ENCODE measurements at places on chromosomes 7 and 10.

GRCh38 chr10:81280497-81281479 is 594.2 kb upstream of the NRG3 start:
- no peaks in the 10 kb centered on the region for H3K4me1 ChIP-seq
- H3K36me3 ChIP-seq, result no peaks in the 10 kb centered on the region
- DNase-seq, result no peak

- H3K36me3 ChIP-seq, result peaks cover 5% of the 10 kb centered on the region
- H3K27me3 ChIP-seq, result no peaks in the 10 kb centered on the region
- no peak for DNase-seq
- H3K27ac ChIP-seq, result no peak overlapping the region
- H3K4me3 ChIP-seq, result no peak overlapping the region
- H3K4me1 ChIP-seq, result peaks cover 8% of the 10 kb centered on the region
Measured at GRCh38 chr10:16787361-16787791, 29.8 kb downstream of the RSU1 start.

DNA sequence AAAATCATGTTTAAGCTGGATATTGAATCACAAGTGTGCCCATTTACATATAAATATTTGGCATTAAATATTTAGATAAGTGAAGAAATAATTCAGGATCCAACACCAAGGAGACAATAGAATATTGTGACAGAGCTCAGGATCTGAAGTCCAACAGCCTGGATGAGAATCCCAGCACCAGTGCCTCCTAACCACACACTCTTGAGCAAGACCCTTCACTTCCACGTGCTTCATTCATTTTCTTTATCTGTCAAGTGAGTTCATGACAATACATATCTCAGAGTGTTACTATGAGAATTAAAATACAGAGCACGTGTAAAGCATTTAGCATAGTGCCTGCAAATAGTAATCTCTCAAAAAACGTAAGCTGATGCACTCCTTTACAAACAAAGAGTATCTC is 78.4 kb upstream of the IKZF1 start:
- no peaks in the 10 kb centered on the region for H3K4me1 ChIP-seq
- DNase-seq, result no peak
- H3K36me3 ChIP-seq, result no peaks in the 10 kb centered on the region
- H3K4me3 ChIP-seq, result no peak overlapping the region

GRCh38 chr10:113683300-113683699 is 3.6 kb downstream of the CASP7 start:
- no peak overlapping the region for H3K27ac ChIP-seq
- H3K4me1 ChIP-seq, result no peaks in the 10 kb centered on the region
- DNase-seq, result no peak
- no peaks in the 10 kb centered on the region for H3K27me3 ChIP-seq
- no peak overlapping the region for H3K4me3 ChIP-seq
- H3K36me3 ChIP-seq, result no peaks in the 10 kb centered on the region

DNA sequence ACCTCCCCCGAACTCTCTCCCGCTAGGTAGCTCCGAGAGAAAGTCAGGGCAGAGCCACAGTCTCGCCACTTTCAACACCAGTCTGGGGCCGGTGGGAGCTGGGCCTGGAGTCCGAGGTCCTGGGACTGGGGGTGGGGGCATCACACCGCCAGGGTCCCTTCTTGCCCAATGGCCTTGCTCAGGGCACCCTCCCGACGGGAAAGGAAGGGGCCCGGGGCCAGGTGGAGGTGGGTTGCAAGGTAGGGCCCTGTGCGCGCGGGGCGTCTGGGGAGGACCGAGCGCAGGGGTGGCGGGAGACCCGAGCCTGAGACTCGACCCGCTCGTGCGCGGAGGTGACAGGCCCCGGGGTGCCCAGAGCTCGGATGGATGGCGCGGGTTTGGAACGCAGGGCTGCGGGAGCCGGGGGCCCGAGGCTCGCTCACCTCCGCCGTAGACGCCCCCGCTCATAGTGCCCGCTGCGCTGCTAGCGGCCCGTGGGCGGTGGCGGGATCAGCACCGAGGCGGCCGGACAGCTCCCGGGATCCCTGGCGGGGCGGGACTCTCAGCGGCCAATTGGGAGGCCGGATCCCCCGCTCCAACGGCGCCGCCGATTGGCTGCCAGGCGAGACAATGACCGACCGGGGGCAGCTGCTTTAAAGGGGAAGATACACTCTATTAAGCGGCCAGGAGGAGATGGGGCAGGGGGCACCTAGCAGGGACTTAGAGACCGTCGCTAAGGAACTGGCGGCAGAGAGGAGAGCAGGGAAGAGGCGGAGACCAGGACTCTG is at the start of gene ACTL6B:
Gene ACTL6B, minus strand, starts transcription at position 541 of the 767 bp plus-strand sequence. Its CDS starts 94 bp downstream, at position 447.
- peaks cover 15% of the 10 kb centered on the region for H3K27me3 ChIP-seq
- H3K4me3 ChIP-seq, result no peak within 1 kb of the TSS

- H3K36me3 ChIP-seq, result no peaks in the 10 kb centered on the region
- H3K4me1 ChIP-seq, result no peaks in the 10 kb centered on the region
- H3K4me3 ChIP-seq, result no peak overlapping the region
- no peaks in the 10 kb centered on the region for H3K27me3 ChIP-seq
- H3K27ac ChIP-seq, result no peak overlapping the region
Measured at GRCh38 chr10:42972946-42973345, 103.9 kb upstream of the RET start.

- peak overlapping the region; percentile 99 for H3K4me3 ChIP-seq
- peaks cover 49% of the 10 kb centered on the region for H3K36me3 ChIP-seq
Measured at GRCh38 chr10:3780771-3781467, 4.1 kb downstream of the KLF6 start.

DNA sequence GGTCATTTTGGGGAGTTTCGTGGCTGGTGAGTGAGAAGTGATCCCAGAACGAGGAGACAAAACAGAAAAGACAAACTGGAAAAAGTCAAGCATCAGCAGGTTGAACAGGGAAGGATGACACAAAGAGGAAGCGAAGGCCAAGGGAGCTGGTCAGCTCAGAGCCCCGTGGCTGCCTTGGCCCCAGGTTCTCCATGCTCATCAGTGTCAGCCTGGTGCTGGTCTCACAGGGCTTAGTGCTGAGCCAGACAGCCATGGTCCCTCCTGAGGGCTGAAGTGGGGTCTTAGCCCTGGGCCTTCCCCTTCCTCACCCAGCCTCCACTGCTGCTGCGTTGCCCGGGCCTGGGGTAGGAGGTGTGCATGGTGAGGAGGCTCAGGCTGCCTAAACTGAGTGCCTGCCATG is 183.6 kb downstream of the PFKFB3 start:
- no peak for DNase-seq
- H3K36me3 ChIP-seq, result no peaks in the 10 kb centered on the region
- peaks cover 23% of the 10 kb centered on the region for H3K4me1 ChIP-seq
- no peak overlapping the region for H3K27ac ChIP-seq
- no peak overlapping the region for H3K4me3 ChIP-seq

GRCh38 chr7:135151132-135151531 is 3.3 kb downstream of the TMEM140 start:
- H3K36me3 ChIP-seq, result no peaks in the 10 kb centered on the region
- H3K4me3 ChIP-seq, result no peak overlapping the region
- DNase-seq, result no peak
- no peaks in the 10 kb centered on the region for H3K27me3 ChIP-seq
- H3K27ac ChIP-seq, result peak overlapping the region; percentile 94

DNA sequence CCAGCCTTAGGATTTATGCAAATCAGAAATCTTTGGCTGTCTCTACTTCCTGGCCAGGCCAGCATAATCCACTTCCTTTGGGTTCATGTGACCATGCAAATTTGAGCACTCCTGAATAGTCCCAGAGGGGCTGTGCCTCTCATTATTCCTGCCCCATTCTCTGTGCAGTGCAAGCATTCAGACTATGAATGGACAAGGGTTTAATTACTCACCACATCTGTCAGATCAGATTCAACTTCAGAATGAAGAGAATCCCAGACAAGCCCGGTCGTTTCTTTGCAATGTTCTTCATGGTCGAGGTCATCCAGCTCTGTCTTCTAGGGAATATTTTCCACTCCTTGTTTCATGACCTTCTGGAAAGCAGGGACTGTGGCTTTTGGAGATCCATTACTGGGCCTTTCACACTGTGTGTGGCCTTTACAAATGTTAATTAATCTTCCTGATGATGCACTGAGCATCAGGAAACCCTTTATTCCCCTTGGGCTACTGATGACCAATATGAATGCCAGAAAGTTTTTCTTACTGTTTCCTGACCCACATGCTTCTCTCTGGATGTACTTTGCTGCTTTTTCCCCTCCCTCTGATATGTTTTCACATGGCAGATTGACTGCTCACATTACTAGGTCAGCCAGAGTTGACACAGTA is 217.6 kb upstream of the TCF7L2 start:
- no peaks in the 10 kb centered on the region for H3K4me1 ChIP-seq
- no peak for DNase-seq
- no peaks in the 10 kb centered on the region for H3K27me3 ChIP-seq
- H3K4me3 ChIP-seq, result no peak overlapping the region
- H3K36me3 ChIP-seq, result no peaks in the 10 kb centered on the region

- no peaks in the 10 kb centered on the region for H3K36me3 ChIP-seq
- DNase-seq, result no peak
- peaks cover 7% of the 10 kb centered on the region for H3K4me1 ChIP-seq
- no peak overlapping the region for H3K4me3 ChIP-seq
- no peaks in the 10 kb centered on the region for H3K27me3 ChIP-seq
Measured at GRCh38 chr7:73909051-73909941, 48.3 kb downstream of the TMEM270 start.

- H3K27me3 ChIP-seq, result no peaks in the 10 kb centered on the region
- DNase-seq, result no peak
- no peak overlapping the region for H3K4me3 ChIP-seq
- no peaks in the 10 kb centered on the region for H3K36me3 ChIP-seq
- H3K4me1 ChIP-seq, result no peaks in the 10 kb centered on the region
Measured at GRCh38 chr10:93973748-93974445, 19.8 kb upstream of the PLCE1 start.

DNA sequence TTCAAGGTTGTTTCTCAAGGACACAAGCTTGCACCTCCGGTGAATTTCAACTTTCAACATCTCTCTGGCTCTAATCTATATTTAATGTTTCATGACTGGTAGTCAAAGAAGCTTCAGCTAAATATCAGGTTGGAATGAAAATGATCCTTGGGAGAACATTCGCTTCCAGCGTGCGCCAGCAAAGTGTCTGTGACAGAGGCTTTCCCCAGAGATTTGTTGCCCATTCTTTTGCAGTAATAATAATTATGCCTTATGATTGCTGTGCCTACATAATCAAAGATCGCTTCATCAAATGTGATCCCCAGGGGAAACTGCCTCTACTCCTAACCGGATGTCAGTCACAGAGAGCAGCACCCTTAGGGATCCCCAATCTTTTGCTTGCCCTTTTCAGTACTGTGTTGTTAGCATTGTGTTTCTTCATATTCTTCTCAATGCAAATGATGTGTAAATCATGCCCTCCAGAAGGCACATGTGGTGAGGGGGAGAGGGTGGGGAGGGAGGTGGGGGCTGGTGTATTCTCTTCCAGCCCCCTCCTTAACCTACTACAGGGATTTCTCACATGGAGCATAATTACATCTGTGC is 30.5 kb downstream of the FZD1 start:
- DNase-seq, result no peak
- no peak overlapping the region for H3K27ac ChIP-seq
- no peak overlapping the region for H3K4me3 ChIP-seq
- no peaks in the 10 kb centered on the region for H3K4me1 ChIP-seq

DNA sequence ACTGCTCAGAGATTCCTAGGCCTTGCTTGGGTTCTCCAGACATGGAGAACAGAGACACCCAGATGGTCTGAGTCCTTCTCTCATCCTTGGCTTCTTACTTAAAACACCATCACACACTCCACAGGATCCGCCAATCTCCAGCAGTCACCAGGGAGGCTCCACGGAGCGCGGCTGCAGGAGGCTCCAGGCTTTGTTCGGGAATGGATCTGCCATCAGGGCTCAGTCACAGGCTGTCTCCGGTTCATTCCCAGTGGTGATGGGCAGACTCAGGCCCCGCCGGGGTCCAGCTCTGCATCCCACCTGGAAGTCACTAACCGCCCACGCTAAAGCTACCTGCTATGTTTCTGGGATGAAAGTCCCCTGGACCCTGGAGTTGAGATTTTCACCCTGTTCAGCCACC is 312.9 kb downstream of the TCERG1L start:
- H3K4me3 ChIP-seq, result no peak overlapping the region
- H3K27ac ChIP-seq, result no peak overlapping the region
- H3K4me1 ChIP-seq, result no peaks in the 10 kb centered on the region

DNA sequence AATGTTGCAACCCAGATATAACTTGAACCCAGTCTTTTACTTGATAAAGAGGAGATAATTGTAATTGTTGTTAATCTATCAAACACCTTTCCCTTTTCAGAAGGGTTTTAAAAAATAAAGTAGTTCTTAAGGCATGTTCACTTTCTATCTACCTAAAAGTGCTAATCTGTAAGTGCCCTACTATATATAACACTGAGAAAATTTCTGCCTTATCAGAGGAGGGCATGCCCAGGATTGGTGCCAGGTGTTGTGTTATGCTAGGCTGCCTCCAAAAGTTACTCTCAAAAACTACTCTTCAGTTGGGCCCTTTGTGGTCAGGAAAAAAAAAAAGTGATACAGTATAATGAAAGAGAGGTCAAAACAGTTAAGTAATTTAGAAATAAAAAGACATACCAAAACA is 36.3 kb downstream of the SMNDC1 start:
- H3K4me1 ChIP-seq, result peaks cover 89% of the 10 kb centered on the region
- H3K4me3 ChIP-seq, result no peak overlapping the region
- no peaks in the 10 kb centered on the region for H3K36me3 ChIP-seq
- DNase-seq, result no peak

GRCh38 chr7:75614401-75614800 is 122.3 kb downstream of the SPDYE5 start:
- no peak overlapping the region for H3K27ac ChIP-seq
- no peaks in the 10 kb centered on the region for H3K36me3 ChIP-seq
- no peaks in the 10 kb centered on the region for H3K4me1 ChIP-seq
- no peaks in the 10 kb centered on the region for H3K27me3 ChIP-seq

DNA sequence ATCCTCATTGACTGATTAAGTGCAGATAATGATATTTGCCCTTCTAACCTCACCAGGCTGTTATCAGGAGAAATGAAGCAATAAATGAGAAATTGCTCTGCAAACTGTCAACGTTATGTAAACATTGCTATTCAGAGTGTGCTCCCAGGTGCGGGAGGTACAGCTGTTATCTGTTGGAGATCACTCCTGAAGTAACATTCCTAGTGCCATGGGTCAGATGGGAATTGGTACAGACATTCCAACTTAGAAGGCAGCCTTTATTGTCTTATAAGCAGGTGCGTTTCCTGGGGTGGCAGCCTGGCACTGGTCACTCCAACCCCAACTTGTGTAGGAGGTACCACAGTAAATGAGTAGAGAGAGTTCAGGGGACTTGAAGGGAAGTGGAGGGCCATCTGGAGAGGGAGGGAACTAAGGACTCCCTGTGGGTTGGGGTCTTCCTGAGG is 36.8 kb downstream of the HK1 start:
- H3K27ac ChIP-seq, result no peak overlapping the region
- no peaks in the 10 kb centered on the region for H3K36me3 ChIP-seq
- H3K4me1 ChIP-seq, result peaks cover 5% of the 10 kb centered on the region

DNA sequence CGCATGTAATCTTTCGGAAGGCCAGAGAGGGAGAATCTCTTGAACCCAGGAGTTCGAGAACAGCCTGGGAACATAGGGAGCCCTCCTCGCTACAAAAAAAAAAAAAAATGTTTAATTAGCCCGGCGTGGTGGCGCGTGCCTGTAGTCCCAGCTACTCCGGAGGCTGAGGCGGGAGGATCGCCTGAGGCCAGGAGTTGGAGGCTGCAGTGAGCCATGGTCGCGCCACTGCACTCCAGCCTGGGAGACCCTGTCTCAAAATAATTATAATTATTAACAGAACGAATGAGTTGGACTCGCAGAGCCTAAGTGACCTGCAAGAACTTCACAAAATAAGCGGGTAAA is 794 bp downstream of the PCGF6 start:
- H3K27ac ChIP-seq, result peak overlapping the region; percentile 80
- H3K4me1 ChIP-seq, result no peaks in the 10 kb centered on the region
- peaks cover 29% of the 10 kb centered on the region for H3K36me3 ChIP-seq
- H3K4me3 ChIP-seq, result peak overlapping the region; percentile 95
